ENCODE measurements at places on chromosomes 7 and 10.

GRCh38 chr7:136389933-136390332 is 412.8 kb upstream of the MTPN start:
- no peak for DNase-seq

- DNase-seq, result no peak
Measured at GRCh38 chr7:94276795-94277194, 117.9 kb upstream of the COL1A2 start.

GRCh38 chr7:11404355-11404754 is 427.6 kb downstream of the THSD7A start:
- no peak for DNase-seq

GRCh38 chr10:59508296-59508695 is 145.9 kb upstream of the FAM13C start:
- DNase-seq, result no peak

DNA sequence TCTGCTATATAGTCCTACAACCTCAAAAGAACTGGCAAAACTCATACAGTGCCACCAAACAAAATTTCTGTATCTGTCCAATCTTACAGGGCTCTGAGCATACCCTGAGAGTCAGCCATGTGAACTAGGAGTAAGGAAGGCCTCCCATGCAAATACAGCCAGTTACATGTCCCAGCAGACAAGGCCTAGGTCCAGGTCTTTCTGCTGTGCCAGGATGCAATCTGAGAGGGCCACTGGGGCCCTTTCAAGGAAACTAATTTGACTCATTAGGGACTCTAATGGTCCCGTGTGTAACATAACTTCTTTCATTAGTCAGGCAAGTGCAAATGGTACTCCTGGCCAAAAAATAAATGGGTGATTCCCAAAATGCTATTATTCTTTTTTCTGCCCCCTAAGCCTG is 17.9 kb upstream of the HIBADH start:
- DNase-seq, result no peak

DNA sequence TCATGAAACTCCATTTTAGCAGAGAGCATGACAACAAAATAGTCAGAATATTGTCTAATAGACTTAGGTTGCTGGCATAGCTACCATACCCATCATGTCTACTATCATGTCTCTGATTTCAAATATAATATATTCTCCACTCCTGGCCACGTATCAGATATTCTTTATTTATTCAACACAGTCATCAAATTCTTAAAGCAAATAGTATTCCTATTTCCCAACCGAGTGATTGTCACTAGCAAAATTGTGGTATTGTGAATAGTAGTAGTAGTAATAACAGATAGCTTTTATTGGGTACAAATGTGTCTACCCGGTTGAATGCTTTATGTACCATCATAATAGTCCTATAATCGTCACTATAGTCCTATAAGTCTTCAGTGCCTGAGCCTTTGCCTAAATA is 918.6 kb downstream of the KCNMA1 start:
- DNase-seq, result no peak

- no peak for DNase-seq
Measured at GRCh38 chr10:3238115-3238871, 65.7 kb upstream of the PITRM1 start.

DNA sequence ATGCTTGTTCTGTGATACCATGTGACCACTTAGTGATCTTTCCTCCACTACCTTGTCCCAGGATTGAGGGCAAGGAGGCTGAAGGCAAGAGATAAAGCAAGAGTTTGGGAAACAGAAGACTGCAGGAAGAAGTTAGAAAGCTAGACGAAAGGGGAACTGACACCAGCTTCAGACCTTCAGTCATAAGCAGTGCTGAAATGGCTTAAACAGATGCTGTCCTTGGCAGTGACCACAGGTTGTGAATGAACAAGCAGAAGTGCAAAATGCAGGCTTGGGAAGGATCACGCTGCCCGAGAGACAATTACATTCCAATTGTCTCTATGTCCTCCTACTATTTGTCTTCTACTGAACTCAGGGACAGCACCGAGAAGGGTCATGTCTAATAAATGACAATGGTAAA is 704.9 kb upstream of the AUTS2 start:
- DNase-seq, result no peak

- no peak for DNase-seq
Measured at GRCh38 chr10:94083662-94084265, 90.0 kb downstream of the PLCE1 start.

All from activated T-cell treated with anti-CD3 and anti-CD28 coated beads for 48 hours (primary cell).